ENCODE measurements at places on chromosomes 1 and 21. TPM values are rescaled to one million over a fixed set of nuclear protein-coding genes. Genes with fewer than 3 reads are reported as not detected.

Gene SUSD4
- total RNA-seq: not detected

Gene MIA3
- 36.0 TPM for total RNA-seq

Gene VANGL2
- not detected for total RNA-seq

Gene USH2A
- total RNA-seq: not detected

Gene PCP4
- not detected for total RNA-seq

Gene ZNF684
- total RNA-seq: 4.1 TPM

Gene UBASH3A
- not detected for total RNA-seq

Gene TRIM45
- total RNA-seq: 0.98 TPM

Gene RNU1-3
- under 0.01 TPM for total RNA-seq

Data from vein endothelial cell (primary cell).